Omental fat pad (tissue), 4 donors: ENCODE measurements at places on chromosomes 3 and 15. TPM values are rescaled to one million over a fixed set of nuclear protein-coding genes. Genes with fewer than 3 reads are reported as not detected.

SIN3A gene
- 26.6 TPM for total RNA-seq

CKMT1B gene
- 3.0 TPM for total RNA-seq

PIGB gene
- total RNA-seq: 10.4 TPM

VILL gene
- total RNA-seq: 5.6 TPM

DNA sequence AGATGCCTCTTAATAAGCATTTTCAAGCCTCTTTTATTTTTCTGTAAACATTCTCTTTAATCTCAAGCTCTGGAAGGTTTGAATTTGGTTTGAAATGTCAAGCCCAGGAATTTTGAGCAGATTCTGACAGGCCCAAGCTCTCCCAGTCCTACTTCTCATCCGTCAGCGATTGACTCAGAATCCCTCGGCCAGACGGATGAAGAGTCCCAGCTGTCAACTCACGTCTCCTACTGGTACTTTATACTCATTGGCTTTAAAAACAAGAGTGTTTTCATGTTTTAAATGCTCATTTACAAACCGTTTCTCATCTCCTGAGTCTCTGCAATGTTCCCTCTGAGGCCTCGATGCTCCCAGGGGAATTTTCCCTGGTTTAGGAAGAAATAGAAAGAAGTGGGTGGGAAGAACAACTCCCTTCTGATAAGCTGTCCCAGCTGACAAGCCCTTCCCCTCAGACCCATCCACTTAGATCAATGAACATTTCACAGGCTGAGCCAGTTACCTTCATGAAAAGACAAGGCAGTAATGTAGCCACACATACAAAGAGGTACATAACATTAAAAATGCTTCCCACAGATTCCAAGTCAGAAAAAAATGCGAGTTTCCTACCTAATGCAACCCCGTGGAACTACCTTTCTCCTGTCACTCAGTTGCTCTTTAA lies 478.2 kb upstream of the DPH6 start:
- DNase-seq: no peak

GRCh38 chr3:107068980-107069379 lies 308.3 kb upstream of the CCDC54 start:
- DNase-seq: no peak

GRCh38 chr3:108183181-108183580 lies 39.0 kb downstream of the IFT57 start:
- DNase-seq: no peak

DNA sequence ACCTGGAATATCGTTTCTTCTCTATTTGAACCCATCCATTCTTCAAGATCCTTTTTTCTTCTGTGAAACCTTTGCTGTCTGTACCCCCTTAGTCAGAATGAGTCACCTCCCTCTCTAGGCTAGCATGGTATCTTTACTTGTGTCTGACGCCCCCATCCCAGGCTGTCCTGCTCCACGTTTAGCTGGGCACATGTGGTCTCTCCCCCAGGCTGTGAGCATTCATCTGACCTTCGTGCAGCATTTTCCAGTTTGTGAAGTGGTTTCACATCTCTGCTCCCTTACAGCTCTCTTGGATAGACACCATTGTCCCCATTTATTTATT lies 14.3 kb upstream of the TLE3 start:
- no peak for DNase-seq
